ENCODE measurements at places on chromosomes 2 and 18.

DNA sequence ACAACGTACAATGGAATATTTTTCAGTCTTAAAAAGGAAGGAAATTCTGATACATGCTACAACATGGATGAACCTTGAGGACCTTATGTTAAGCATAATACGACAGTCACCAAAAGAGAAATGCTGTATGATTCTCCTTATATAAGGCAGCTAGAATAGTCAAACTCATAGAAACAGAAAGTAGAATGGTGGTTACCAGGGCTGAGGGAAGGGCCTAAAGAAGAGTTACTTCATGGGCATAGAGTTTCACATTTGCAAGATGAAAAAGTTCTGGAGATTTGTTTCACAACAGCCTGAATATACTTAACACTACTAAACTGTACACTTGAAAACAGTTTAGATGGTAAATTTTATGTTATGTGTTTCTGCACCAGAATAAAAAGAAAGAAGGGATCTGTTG, 113.3 kb downstream of the GALNT1 start:
- no peak for DNase-seq

- no peak for DNase-seq
These were observed 70.6 kb upstream of the TCF4 start for GRCh38 chr18:55658598-55658997.

DNA sequence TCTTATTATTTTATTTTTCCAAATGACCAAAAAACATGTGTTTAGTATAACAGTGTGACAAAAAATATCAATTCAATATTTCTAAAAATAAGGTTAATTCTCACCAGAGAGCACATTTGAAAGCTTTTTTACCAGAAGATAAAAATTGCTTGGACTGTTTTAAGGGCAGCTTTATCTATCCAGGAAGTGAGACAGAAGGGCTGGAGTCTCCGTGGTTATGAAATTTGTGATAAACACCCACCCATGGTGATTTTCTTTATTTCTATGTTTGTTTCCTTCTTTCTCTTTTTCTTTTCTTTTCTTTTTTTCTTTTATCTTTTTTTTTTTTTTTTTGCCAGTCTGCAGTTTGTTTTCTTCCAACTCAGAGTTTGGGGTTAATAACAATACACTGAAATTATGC, 298.5 kb downstream of the PIEZO2 start:
- no peak for DNase-seq

- no peak for DNase-seq
These were observed 446.4 kb downstream of the EPHA4 start for GRCh38 chr2:221125691-221126090.

- DNase-seq: no peak
These were observed 175.0 kb upstream of the SLC39A10 start for GRCh38 chr2:195482010-195482409.

GRCh38 chr2:74131901-74132300, 15.8 kb downstream of the BOLA3 start:
- DNase-seq: no peak

- no peak for DNase-seq
These were observed 181.4 kb downstream of the MYO5B start for GRCh38 chr18:50013363-50014138.

- DNase-seq: no peak
These were observed 130.4 kb downstream of the SPTBN1 start for GRCh38 chr2:54586494-54586893.

DNA sequence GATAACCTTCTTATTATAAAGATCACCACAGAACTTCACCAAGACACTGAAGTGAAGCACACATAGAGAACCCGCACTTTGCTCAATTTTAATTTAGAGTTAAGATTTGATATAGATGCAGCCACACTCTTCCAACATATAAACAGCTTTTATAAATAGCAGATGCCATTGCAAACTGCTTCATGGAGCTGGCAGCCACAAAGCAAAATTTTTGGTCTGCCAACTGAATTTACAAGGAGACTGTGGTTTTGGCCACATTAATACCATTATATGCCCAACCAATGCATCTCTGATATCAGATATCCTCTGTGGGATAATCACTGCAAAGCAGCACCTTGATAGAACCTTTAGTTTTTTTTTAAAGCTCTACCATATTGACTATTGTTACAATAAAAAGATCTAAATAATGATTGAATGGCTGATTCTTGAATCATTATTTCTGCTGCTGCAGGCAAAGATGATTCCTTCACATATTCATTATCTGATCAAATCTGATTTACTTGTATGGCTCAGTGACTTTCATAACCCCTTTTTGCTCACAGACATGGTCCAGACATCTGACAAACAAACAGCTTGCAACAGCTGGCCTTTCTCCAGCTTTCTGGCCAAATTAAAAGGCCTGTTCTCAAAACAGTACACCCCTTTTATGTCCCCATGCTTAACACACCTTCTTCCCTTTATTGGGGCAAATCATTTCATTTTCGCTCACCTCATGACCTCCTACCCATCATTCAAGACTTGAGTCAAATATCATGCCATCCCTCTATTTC, 88.4 kb downstream of the METTL4 start:
- no peak for DNase-seq

Data from NCI-H1417 treated with DMSO at 0.1 percent for 48 hours (cell line).